ENCODE measurements at places on chromosomes 6 and 20. TPM values are rescaled to one million over a fixed set of nuclear protein-coding genes. Genes with fewer than 3 reads are reported as not detected.

Gene DUSP22
- 62.2 TPM for total RNA-seq

Gene SRSF3
- total RNA-seq, result 218 TPM

Gene HMGN3
- 66.2 TPM for total RNA-seq

Gene DEFB132
- total RNA-seq, result not detected

Gene KHDC1
- 2.0 TPM for total RNA-seq

Gene UBE2V1
- total RNA-seq, result 93.4 TPM

Gene TMEM200A
- 18.5 TPM for total RNA-seq

Gene IL20RA
- 3.3 TPM for total RNA-seq

Gene ZNF391
- 7.1 TPM for total RNA-seq

Gene SIRPA
- 55.5 TPM for total RNA-seq

Gene STMND1
- total RNA-seq, result 0.27 TPM

Gene RALGAPB
- total RNA-seq, result 40.9 TPM

Gene BTN1A1
- total RNA-seq, result not detected

Gene MDFI
- 15.2 TPM for total RNA-seq

Gene ADNP
- 57.6 TPM for total RNA-seq

Gene RNF182
- total RNA-seq, result 0.49 TPM

Gene NOTCH4
- total RNA-seq, result 71.8 TPM

Gene RXRB
- 54.0 TPM for total RNA-seq

Gene GTF2H4
- 30.4 TPM for total RNA-seq

Gene HLA-DQA1
- 26.0 TPM for total RNA-seq

Gene LY6G6C
- total RNA-seq, result 0.71 TPM

Gene HTR1E
- not detected for total RNA-seq

Gene TTLL9
- total RNA-seq, result 7.1 TPM
